ENCODE measurements at places on chromosomes 3 and 15.

- no peak for DNase-seq
Measured at GRCh38 chr3:165607221-165607620, 230.0 kb downstream of the BCHE start.

- peak; percentile 8 for DNase-seq
Measured at GRCh38 chr3:138673641-138674530, 65.3 kb downstream of the FAIM start.

DNA sequence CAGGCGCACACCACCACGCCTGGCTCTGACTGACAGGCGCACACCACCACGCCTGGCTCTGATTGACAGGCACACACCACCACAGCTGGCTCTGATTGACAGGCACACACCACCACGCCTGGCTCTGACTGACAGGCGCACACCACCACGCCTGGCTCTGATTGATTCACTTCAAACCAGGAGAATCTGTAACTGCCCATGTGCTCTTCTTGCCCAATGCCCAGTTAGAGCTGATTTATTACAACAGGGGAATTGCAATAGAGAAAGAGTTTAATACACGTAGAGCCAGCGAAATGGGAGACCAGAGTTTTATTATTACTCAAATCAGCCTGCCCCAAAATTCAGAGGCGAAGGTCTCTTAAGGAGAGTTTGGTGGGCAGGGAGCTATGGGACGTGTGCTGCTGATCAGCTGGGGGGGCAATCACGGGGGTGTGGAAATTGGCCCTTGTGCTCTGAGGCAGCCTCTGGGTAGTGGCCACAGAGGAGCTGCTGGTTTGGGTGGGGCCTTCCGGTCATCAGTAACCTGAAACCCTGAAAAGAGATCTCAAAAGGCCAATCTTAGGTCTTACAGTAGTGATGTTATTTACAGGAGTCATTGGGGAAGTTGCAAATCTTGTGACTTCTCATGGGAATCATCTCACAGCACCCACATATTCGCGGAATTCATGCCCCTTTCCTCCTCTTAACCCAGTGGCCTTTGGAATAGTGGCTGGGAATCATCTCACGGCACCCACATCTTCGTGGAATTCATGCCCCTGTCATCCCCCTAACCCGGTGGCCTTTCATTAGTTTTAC, 63.8 kb upstream of the TFRC start:
- DNase-seq, result no peak

GRCh38 chr3:99957151-99957796, 139.6 kb downstream of the CMSS1 start:
- no peak for DNase-seq

GRCh38 chr3:70982700-70983140, 600.8 kb downstream of the FOXP1 start:
- no peak for DNase-seq

DNA sequence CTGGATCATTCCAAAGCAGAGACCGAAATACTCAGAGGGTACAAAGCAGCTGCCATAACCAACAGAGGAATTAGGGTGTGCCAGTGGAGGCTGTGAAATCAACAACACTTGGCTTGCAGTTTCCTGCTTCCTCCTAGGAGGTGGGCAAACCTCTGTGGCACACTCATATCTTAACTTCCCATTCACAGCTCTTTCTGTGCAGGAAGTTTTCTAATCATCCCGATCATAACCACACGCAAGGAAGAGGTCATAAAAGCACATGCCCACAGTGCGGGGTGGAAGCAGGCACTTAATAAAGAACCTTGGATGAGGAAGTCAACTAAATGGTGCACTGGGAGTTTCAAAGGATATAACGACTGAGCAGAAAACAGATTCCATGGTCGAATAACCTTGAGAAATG, 5.1 kb downstream of the SCAMP2 start:
- DNase-seq, result no peak

- no peak for DNase-seq
Measured at GRCh38 chr3:127991681-127992080, 60.6 kb upstream of the SEC61A1 start.

DNA sequence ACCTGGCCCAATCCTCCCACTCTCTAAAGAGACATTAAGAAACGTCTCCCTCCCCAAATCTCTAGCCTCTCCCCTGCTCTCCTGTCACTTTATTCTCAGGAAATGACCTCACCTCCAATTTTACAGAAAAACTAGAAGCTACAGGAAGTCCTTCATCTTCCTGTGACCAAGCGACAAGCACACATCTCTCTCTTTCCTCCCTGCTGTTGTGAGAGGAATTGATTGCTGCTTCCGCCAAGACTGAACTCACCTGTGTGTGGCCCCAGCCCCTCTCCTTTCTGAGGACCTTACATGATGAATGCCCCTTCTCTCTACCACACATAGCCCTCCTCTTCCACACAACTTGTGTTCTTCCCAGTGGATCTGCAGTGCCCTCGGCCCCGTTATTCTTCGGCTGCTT, 18.2 kb downstream of the DNAJB8 start:
- DNase-seq, result no peak

- DNase-seq, result no peak
Measured at GRCh38 chr3:33581666-33582065, 136.4 kb downstream of the CLASP2 start.

DNA sequence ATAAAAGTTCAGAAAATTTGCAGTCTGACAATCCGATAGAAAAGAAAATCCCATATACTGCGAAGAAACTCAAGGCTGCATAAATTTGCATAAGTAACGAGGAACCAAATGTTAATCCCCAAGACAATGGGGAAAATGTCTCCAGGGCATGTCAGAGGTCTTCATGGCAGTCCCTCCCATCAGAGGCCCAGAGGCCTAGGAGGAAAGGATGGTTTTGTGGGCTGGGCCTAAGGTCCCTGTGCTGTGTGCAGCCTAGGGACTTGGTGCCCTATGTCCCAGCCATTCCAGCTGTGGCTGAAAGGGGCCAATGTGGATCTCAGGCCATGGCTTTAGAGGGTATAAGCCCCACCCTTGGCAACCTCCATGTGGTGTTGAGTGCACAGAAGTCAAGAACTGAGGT, 21.3 kb upstream of the CCR4 start:
- DNase-seq, result no peak

DNA sequence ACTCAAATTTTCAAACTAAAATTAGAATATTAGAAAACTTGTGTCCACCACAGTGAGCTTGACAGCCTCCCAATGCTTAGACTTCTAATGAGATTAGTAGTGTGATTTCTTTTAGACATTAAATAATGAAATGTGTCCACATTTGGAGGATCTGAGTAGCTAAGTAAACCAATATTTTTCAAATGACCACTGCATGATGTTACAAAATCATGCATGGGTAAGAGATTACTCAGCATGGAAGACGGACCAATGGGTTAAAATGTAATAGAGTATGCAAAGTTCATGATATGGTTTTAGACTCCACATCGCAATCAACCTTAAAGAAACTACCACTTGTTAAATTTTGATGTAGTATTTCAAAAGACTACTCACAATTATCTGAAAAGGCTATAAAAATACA, 130.6 kb downstream of the IMPG2 start:
- DNase-seq, result no peak

GRCh38 chr3:125191730-125192129, 20.8 kb downstream of the SLC12A8 start:
- no peak for DNase-seq

DNA sequence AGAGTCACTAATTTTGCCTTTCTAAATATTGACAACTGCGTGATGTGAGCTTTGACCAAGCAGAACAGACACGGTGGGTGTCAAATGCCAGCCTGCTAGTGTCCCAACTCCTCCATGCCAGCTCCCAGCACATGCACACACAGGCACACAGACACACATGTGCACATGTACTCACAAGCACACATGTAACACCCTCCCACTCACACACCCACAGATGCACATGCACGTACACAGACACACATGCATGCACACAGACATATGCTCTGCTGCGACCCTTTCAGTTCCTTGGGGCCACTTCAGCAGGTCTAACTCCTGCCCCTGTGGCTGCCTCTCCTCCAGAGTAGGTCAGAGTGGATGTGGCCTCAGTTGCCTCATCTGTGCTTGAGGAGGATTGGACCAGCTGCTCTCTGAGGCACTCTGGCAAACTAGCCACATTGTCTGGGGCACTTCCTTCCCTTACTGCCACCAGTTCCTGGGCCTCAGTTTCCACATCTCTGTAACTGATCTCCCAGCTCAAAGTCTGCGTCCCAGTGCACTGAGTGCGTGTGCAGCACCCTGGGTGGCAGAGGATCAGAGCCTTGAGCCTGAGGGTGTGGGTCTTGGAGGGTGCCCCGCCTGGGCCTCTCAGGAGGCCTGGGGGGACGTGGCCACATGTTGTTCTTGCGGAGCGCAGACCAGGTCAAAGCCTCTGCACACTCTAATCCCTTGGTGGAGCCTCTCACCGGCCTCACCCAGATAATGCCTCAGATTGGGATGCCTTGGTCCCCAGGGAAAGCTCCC, 55.0 kb upstream of the PRR23E start:
- no peak for DNase-seq
